H54 (cell line): ENCODE measurements at places on chromosomes 7 and 10.

DNA sequence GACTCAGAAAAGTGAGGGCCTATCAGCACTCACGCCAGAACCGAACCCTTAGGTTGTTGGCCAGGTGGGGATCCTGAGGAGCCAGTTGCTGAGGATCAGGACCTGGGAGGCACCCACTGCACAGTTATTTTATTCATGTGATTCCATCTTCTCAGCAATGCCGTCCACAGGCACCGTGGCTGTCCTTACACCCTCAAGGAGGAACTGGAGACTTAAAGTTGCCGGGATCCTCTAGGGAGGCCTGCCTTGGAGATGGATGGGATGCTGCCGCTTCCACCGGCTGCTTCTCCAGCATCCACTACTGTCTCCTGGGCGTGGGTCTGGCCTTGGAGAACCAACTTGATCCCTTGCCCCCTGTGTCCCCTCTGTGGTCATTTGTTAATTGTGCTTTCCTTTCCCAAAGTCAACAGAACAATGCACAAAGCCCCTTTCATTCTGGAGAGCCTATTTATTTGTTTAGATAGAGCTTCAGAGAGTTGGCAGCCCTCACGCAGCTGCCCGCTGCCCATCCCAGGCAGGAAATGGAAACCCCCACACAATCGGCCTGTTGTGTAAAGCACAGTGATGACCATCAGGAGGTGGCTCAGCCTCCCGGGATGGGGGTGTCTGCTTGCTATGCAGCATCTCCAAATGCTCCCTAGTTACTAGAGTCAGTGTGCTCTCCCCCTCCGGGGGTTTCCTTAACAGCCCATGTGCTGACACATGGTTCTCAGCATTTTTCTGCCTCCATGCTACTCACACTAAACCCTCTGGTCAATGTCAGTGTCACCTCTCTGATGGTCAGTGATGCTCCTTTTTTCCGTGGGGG lies 52.9 kb upstream of the IGFBP3 start:
- no peak for DNase-seq

- no peak for DNase-seq
Observed at GRCh38 chr10:89215511-89215910, 8.4 kb upstream of the CH25H start.

GRCh38 chr7:1290026-1290678 lies 57.5 kb downstream of the UNCX start:
- no peak for DNase-seq

GRCh38 chr7:112031689-112032088 lies 174.5 kb downstream of the DOCK4 start:
- no peak for DNase-seq

GRCh38 chr7:127226685-127227374 lies 25.9 kb downstream of the GRM8 start:
- DNase-seq, result no peak
